ENCODE measurements at places on chromosomes 5 and 9.

DNA sequence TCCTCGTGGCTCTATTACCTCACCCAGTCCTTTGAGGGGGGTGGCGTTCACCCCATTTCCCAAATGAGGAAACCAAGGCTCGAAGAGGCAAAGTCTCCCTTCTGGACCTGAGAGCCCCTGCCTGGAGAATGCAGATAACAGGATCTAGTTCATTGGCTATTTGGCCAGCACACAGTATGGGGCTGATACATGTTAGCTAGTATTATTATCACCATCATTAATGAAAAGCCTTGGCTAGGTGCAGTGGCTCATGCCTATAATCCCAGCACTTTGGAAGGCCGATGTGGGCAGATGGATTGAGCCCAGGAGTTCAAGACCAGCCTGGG is 4.3 kb downstream of the SH3GLB2 start:
- DNase-seq, result no peak

GRCh38 chr5:73263001-73263710 is 90.2 kb downstream of the TMEM174 start:
- DNase-seq, result no peak

DNA sequence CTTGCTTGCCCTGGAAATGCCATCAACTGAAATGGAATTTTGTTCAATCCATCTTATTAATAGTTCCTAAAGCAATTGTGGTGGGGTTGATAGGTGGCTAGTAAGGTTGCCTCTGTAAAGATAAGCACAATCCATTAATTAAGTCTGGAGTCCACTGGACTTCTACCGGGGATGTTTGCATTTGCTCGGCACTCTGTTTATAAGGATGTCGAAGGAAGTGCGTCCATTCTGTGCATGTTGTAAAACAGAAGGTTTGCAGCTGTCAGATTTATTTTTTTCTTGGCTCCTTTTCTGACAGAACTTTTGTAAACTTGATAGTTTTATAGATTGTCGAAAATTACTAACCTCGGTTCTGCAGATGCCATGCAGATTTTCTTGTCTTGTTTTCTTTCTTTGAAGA is 12.8 kb upstream of the TNFAIP8 start:
- DNase-seq, result no peak

DNA sequence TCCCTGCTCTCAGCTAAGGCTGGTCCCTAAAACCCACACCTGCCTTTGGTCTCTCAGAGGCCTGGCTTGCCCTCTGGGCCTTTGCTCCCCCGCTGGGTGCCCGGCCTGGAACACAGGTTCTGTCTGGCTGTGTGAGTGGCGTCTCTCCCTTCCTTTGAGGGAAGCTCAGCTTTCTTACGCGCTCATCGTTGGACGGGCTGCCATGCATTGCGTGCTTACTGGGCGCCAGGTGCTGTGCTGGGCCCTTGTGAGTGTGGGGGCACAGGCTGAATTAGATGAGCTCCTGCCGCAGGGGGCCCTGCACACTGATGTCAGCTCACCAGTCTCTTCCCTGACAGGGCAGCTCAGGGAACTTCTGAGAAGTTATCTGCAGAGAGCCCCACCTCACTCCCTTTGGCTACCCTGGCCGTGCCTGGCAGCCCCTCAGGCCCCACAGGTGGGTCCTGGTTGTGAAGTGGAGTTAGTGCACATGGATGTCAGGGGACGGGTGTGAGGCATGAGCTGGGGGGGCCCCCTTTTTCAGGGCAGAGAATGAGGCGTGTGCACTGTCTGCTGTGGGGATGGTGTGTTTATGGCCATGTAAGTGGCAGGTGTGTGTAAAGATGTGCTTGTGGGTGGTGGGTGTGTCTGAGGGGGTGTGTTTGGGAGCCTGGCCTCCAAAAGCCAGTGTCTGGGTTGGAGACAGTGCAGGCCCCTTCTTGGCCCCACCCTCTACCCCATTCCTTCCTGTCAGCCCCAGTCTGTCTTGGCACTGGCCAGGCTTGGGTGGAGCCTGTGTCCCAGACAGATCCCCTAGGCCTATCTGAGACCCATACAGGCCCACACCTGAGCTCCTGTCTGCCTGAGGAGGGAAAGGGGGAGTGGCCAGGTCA is 7.5 kb upstream of the RMND5B start:
- DNase-seq, result no peak

DNA sequence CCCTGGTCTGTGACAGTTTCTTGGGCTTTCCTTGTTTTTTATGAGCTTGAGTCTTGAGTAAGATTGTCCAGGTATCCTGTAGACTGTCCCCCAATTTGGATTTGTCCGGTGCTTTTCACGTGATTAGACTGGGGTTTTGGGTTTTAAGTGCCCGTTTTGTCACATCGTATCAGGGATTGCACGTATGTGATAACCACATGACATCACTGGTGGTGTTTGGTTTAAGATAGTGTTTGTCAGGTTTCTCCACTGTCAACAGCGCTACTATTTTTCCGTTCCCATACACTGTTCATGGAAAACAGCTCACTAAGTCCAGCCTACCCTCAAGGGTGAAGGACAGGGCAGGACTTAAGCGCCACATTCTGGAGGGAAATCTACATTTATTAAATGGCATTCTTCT is 39.7 kb downstream of the LMNB1 start:
- no peak for DNase-seq

GRCh38 chr5:598564-598890 is 13.6 kb upstream of the CEP72 start:
- DNase-seq, result no peak

DNA sequence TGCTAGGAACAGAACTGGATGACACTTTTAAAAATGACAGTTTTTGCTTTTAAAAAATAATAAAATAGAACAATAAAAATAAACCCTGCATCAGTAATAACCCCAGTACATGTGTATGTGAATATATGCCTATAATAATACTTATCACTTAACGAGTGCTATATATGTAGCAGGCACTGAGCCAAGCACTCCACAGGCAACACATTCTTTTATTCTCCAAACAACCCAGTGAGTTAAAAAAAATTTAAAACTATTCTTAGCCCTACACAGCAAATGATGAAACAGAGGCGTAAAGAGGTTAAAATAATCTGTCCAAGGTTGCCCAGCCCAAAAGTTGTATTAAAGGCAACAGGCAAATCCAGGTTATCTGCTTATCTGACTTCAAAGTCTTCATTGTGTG is 124.5 kb upstream of the SMIM23 start:
- no peak for DNase-seq

GRCh38 chr5:43620944-43621505 is 18.0 kb downstream of the NNT start:
- DNase-seq, result no peak

- DNase-seq, result no peak
Observed at GRCh38 chr5:153598099-153598498, 107.6 kb downstream of the GRIA1 start.

DNA sequence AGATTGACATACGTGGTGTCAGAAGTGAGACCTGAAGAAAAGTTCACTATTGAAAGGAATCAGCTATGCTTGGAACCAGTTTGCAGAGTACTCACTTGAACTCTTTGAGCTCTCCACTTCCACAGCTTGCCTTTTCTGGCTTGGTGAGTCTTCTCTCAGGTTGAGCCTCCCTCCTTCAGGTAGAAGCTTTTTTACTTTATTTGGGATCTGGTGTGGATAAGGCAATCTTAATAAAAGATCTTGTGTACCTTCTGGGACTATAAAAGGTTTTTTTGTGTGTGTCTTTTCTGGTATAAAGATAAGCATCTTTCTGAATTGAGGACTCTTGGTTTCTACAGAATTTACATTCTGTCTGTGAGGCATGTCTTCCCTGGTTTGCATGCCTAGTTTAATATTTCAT is 5.4 kb upstream of the CPLANE1 start:
- no peak for DNase-seq

GRCh38 chr9:37295796-37296195 is 126.7 kb upstream of the GRHPR start:
- no peak for DNase-seq

- no peak for DNase-seq
Observed at GRCh38 chr5:100654895-100655294, 119.7 kb downstream of the FAM174A start.

- no peak for DNase-seq
Observed at GRCh38 chr9:125822160-125822559, 75.0 kb downstream of the PBX3 start.

DNA sequence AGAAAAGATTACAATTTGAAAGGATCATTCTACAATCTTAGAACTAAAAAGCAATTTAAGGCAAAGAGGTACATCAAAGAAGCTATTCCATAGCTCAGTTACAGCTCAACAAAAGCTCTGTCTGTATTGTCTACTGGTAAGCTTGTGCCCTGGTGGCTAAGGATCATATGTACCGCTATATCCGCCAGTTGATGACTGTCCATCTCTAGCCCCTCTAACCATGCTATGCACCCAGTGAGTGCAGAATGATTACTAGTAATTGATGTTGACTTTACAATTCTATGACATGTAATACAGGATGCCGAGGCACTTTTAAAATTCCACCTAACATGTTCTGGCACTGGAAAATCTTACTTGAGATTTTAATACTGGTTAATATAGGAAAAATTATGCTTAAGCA is 13.1 kb downstream of the LOX start:
- DNase-seq, result no peak

DNA sequence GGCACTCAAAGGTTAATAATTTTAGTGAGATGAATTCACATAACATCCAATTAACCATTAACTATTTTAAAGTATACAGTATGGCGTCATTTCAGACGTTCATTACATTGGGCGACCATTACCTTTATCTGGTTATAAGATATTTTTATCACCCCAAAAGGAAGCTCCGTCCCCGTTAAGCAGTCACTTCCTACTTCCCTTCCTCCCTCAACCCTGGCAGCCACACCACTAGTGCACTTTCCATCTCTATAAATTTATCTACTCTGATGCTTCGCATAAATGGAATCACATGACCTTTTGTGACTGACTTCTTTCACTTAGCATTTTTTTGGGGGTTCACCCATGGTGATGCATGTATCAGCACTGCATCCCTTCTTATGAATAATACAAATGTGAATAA is 168.3 kb upstream of the PUM3 start:
- no peak for DNase-seq

- DNase-seq, result no peak
Observed at GRCh38 chr9:87810679-87811178, 71.9 kb upstream of the SPATA31E1 start.

DNA sequence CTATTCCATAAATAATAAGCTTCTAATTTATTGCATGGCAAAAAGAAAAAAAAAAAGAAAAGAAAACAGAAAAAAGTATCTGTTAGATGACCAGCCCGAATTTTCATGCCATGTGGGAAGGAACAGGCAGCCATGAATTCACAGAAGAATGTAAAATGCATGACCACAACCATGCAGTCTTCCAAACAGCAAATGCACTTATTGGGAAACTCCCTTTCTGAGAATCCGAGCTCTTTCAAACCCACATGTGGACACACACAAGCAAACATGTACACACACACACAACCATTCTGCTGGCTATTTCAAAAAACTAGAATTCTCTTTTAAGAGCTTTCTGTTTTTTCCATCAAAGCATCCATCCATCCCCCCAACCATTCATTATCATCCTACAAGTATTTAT is 236.1 kb downstream of the DNAH5 start:
- no peak for DNase-seq

- peak; percentile 71 for DNase-seq
Observed at GRCh38 chr5:141883184-141883891, 5.1 kb upstream of the PCDH1 start.

DNA sequence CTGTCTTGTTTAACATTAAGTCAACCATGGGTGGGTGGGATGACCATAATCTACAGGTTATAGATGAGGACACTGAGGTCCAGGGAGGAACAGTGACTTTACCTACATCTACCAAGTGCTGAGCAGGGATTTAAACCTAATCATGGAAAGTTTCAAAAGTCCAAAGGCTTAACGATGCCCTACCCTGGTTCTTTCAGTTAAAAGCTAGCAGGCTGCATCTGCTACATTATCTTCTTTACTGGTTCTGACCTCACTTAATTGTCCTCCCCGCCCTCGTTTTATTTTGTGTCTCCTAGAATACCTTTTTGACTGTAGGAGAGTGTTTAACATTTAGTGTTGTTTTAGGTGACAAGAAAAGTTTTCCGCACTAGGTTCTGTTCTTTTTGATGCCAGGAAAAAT is 735.2 kb downstream of the TLR4 start:
- DNase-seq, result no peak

GRCh38 chr9:13224366-13224765 is 55.1 kb downstream of the MPDZ start:
- DNase-seq, result no peak

DNA sequence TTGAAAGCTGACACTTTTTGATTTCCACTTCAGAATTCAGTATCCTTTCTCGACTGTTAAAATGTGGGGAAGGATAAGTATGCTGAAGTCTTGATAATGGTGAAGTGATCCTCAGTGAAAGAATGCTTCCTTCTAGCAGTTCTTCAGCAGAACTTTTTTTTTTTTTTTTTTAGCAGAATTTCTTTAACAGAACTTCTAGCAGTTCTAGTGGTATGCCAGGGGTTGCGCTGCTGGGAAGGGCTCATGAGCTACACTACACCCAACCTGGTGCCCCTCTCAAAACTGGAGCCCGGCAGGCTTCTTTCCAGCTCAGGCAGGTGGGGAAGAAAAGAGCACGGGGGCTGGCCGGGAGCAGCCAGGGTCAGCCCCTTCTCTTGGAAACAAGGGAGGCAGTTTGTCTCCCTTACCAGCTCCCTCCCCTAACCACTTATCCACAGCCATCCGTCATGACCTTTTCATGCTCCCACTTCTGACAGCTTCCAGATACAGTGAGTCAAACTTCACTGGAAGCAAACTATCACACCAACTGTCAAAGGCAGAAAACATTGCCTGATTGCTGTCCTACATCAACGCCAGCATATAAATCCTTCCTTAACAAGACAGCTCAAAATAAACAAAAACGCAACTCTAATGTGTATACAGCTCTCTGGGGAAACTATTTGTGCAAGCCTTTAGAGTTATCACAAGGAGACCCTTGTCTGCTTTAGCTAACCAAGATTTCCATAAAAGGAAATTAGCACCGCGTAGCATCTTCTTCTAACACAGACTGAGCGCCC is 211.5 kb downstream of the GAPVD1 start:
- DNase-seq, result no peak

DNA sequence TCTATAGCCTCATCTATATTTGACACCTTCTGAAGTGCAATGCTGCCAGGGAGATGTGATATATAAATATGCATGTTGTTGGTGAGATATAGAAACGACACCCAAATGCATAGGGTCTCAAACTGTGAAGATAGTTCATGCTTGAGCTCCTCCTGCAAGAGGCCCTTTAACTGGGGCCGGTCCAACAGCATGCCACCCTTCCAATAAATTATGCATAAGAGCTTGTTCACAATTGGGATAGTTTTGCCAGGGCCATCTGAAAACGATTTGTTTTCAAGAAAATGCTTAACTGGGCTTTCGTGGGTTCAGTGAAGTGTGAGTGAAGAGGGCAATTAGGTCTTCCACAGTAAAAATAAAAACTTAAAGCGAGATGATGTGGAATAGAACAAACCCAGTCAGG is 424.2 kb upstream of the WWC1 start:
- DNase-seq, result no peak

DNA sequence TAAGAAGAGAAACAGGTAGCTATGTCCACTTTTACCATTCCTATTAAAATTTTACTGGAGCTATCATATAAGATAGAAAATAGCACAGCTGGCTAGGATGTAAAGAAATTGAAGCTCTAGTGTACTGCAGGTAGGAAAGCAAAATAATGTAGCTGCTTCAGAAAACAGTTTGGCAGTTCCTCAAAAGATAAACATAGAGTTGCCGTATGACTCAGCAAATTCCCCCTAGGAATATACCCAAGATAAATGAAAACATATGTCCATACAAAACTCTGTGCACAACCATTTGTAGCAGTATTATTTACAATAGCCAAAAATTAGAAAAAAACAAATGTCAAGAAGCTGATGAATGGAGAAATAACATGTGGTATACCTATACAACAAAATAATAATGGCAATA is 64.6 kb upstream of the SHISAL2B start:
- no peak for DNase-seq
